AG20443 (cell line): ENCODE measurements at places on chromosomes 4 and X.

- DNase-seq = no peak
Observed at GRCh38 chrX:97846718-97847237, 963.1 kb downstream of the RPA4 start.

DNA sequence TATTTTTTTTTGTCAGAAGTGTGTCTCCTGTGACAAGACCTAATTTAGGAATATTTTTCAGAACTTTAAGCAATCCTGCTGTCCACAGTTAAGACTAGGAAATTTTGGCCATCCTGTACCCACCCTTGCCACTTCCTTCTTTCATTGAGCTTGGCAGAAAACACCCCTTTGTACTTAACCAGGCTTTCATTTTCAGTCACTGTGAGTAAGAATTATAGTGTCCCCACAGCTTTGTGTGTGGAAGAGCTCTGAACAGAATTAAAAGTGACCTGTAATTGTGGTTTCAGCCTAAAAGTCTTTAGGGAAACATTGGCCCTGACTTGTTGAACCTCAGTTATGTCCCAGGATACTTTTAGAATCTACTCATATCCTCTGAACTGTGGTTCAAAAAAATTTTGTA is 153.7 kb upstream of the BMP3 start:
- DNase-seq = no peak

DNA sequence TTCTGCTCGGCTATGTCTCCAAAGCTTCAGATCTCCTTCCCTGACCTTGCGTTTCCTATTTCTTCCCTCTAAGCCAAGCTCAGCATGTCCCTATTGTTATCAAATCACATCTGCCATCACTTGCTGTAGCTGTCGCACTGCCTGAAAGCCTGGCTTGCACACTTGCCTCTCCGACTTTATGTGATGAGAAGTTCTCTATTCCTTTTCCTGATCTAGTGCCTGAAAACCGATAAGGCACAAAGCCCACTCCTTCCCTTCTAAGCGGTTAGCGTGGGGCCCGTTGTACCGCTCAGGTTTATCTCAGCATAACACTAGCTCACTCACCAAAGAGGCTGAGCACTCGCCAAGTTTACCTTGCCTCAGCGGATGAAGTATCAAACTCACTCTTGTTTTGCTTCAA is 816 bp downstream of the NMU start:
- DNase-seq = no peak

DNA sequence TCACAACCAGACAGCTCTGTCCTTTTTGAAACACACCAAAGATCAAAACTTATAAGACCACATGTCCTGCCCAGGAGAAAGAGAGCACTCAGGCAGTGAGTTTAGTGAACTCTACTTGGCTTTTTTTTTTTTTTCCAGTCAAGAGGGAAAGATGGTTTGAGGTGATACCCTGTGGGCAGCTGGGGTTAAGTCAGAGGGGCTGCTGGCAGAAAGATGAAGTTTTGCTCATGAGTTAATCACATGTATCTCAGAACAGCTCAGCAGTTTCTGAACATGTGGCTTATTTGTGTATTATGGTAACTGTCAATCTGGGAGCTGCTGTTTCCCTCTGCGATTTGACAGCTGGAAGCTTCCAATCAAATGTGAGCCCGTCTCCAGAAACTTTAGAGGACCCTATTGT is 56.4 kb upstream of the MAP3K15 start:
- DNase-seq = no peak

DNA sequence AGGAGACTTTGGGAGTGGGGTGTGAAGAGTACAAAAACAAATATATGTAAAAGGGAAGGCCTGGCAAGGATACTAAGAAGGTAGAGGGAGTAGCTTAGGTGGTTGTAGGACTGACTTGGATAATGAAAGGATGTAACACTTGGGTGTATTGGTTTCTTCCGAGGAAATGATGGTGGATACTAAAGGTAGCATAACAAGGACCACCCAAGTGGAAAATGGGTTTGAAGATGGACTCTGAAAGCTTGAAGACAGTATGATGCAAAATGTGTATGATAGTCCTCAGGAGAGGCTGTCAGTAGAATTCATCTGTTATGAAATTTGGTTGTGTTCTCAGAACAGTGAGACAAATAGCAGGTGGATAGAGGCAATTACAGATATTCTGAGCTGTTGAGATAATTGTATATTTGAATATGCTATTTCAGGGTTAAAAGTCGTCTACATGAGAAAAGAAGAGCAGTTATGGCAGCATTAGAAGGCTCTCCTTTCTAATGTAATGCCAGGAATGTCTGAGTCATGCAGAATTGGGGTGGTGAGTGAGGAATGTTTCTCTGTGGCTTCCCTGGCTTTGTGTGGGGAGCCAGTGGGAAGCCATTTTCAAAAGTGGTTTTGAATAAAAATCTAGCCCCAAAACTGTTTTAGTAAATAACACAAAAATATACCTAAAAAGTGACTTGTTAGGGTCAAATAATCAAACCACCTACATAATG is 75.6 kb downstream of the FHIP1A start:
- DNase-seq = peak; percentile 87

GRCh38 chr4:83251447-83251830 is 33.2 kb downstream of the COQ2 start:
- no peak for DNase-seq

DNA sequence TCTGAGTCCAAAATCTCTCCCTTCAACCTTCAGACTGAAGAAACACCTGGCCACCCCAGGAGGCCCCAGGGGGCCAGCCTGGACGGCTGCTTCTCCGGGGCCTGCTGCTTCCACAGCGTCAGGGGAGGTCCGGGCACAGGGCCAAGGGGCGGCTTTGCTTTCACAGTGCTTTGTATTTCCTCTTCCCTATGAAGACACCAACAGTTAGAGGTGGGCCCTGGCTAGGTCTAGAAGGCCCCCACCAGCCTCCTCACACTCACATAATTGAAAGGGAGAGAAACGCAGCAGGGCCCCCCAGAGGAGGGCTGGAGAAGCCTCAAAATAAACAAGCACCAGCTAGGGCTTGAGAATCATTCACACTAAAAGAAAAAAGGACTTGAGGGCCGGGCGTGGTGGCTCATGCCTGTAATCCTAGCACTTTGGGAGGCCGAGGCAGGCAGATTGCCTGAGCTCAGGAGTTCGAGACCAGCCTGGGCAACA is 17.8 kb downstream of the SCD5 start:
- peak; percentile 30 for DNase-seq

GRCh38 chr4:38322714-38323113 is 341.3 kb upstream of the KLF3 start:
- DNase-seq = peak; percentile 83
